ENCODE measurements at places on chromosomes 6 and 20.

DNA sequence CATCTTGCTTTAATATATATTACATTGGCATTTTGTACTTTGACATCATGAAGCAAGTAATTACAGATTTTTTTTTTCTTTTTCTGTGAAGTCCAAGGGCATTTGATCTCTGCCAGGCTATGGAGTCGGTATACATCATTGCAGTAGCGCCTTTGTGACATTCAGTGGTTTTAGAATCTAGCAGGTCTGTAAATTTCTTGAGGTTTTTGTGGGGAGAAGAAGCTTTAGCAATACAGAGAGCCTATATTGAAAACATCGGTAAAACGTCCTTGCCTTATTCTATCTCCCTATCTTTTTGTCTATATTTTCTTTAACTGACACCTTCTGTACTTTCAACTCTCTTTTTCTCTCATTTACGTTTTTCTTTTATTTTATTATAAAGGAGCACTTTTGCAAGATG lies 47.2 kb downstream of the DUSP22 start:
- DNase-seq = no peak

DNA sequence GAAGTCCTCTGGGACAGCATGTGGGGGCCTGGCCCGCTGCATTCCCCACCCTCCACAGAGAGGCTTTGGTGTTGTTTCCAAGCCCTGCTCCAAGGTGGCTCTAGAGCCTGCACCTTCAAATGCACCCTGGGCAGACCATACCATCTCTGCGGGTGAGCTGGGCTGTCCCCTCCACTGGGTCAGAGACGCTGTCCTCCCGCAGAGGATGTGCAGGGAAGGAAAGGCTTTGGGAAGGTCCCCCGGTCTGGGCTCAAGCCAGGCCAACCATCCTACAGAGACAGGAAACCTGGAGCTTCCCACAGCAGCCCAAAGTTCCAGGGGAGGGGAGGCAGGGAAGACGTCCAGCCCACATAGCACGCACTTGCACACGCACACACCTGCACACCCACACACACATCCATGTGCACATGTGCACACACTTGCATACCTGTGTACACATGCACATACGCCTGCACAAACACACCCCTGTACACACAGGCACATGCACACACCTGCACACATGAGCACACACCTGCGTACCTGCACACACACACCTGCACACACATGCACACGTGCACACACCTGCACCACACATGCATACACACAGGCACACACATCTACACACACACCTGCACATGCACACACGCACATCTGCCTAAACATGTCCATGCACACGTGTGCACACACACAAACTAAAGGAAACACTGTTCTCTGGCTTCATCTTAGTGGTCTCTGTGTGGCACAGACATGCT lies 155.4 kb downstream of the ERMARD start:
- no peak for DNase-seq

DNA sequence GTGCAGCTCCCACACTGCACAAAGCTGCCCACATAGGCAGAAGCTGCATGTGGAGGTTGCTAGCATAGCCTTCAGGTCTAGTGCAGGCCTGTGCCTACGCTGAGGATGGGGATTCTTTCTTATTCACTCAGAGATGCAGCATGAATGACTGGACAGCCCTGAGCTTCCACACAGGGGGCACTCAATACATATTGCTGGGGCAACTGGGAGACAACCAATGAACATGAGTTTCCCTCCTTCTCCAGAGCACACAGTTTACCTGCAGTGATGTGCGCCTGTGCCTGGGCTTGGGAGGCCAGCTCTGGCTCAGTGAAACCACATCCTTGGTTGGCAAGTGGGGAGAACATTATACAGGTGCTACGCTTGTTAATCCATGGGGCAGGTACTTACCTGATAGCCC lies 389.9 kb downstream of the RNGTT start:
- DNase-seq = no peak

- DNase-seq = no peak
Observed at GRCh38 chr20:34377072-34377847, 14.2 kb downstream of the ITCH start.

- DNase-seq = no peak
Observed at GRCh38 chr20:8424010-8424409, 291.9 kb downstream of the PLCB1 start.

Measured in iPS-NIHi11 (cell line).